ENCODE measurements at places on chromosomes 1 and 21.

DNA sequence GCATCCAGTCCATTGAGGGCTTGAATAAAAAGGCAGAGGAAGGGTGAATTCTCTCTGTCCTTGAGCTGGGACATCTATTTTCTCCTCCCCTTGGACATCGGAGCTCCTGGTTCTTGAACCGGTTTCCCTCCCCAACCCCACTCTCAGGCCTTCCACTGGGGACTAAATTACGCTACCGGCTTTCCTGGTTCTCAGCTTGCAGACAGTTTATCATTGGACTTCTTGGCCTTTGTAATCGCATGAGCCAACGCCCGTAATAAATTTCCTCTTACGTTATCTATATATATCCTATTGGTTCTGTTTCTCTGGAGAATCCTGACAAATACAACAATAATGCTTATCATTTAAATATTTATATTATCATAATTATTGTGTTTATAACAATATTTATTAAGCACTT is 20.4 kb upstream of the COL9A2 start:
- DNase-seq: no peak

GRCh38 chr1:235946571-235946981 is 79.9 kb upstream of the LYST start:
- no peak for DNase-seq

DNA sequence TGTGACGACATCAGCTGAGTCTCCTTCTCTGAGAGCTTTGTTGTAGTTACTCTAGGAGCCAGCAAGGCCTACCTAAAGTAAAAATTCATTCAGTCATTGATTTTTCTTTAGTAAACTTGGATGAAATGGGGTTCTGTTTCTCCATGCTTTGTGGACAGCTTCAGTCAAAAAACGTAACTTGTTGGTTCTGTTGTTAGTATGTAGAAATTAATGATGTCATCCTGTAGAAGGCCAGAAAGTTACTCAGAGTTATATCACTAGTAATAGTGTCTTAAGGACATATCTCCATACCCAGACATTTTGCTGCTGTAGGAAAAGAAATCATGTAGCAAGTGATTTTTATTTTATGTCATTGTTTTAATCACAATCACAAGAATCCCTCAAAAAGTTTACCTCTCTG is 43.0 kb downstream of the KDM1A start:
- no peak for DNase-seq

- DNase-seq: no peak
Observed at GRCh38 chr1:101781201-101781831, 215.4 kb downstream of the OLFM3 start.

DNA sequence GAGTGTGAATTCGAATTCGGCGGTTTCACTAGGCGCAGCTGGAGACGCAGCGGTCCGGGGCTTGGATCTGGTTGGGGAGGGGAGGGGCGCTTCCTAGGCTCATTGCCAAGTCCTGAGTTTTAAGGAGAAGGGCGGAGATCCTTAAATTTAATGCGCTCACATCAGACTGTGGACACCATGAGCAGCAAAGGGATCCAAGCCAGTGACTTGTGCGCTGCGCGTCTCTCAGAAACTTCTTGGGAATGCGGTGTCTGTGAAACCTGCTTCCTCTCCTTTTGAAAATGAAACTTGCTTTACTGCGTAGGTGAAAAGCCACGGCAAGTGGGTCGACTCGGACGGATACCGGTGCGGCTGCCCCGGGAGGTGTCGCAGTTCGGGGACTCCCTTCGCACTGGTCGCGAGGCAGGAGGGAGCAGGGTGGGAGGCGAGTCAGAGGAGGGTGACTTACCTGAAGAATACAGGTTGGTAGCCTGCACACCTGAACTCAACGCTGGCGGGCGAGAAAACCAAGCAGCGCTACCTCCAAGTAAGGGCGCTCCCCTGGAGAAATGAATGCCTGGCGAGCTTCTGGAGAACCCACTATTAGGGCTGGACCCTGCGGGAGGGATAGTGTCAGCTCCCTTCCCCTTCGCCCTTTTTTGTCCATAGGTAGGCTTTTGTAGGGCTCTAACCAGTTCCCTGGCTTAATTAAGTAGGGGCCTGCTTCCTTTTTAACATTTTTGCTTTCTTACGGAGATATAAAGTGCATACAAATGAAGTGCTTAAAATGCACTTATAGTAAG is 992 bp downstream of the TENT5C start:
- peak; percentile 38 for DNase-seq

DNA sequence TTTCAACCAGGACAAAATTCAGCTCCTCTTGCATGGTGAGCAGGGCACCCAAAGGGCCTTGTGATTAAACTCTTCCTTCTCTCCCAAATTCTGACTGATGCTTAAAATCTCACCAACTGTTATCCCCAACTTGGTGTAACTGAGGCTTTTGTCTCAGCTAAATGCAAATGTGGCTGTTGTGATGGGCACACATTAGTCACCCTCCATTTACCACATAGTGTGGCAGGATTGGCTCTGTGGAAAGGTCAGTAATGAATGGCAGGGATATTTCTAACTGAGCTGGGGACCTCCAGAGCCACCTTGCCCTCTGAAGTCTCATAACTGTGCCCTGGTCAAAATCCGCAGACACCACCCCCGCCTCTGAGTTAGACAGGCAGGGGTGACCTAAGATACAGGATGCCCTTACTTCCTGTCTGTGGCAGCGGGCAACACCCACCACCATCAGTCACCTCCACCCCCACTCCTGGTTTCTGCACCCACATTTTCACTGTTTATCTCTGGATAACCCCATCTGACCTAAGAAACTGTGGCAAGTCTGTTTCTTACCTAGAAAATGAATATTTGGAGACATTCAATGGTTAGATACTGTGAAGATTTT is 25.4 kb upstream of the RGS16 start:
- peak; percentile 39 for DNase-seq

DNA sequence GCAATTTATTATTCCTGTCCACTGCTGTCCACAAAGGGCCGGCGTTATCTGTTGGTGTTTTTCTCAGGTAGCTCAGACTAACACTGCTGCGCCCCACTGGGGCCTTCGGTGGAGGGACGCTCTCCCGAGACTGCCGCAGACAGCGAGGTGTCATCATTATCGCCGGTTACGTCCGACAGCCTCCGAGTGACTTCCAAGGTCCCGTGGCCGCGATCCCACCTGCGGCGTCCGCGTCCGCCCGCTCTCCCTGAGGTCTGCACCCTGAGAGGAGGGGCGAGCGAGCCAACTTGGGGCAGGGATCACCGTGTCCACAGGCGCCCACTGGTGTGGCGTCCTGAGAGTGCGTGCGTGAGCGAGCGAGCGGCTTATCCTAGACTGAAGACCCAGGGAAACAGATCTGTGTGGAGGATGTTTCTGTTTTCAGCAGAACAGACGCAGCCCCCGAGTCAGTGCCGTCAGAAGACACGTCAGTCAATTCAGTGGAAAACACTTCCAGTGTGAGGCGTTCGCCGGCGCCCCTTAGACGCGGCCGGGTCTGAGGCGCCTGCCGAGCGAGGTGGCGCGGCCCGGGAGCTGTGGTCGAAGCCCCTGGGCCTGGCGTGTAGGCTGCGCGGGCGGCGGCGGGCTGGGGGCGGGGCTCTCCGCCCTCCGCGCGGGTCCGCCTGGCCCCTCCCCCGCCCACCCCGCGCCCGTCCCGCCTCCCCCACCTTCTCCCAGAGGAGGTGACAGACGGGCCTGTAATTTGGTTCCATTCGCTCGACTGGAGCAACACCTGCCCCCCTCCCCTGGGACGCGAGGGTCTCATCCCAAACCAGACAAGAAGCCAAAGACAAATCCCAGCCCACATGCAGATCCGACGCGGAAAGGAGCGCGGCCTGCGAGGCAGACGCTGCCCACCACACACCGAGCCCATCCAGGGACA is 12.6 kb downstream of the NHLH2 start:
- DNase-seq: no peak

GRCh38 chr1:3038113-3038551 is 16.9 kb downstream of the ACTRT2 start:
- no peak for DNase-seq

- DNase-seq: no peak
Observed at GRCh38 chr1:41572224-41572623, 87.7 kb upstream of the EDN2 start.

DNA sequence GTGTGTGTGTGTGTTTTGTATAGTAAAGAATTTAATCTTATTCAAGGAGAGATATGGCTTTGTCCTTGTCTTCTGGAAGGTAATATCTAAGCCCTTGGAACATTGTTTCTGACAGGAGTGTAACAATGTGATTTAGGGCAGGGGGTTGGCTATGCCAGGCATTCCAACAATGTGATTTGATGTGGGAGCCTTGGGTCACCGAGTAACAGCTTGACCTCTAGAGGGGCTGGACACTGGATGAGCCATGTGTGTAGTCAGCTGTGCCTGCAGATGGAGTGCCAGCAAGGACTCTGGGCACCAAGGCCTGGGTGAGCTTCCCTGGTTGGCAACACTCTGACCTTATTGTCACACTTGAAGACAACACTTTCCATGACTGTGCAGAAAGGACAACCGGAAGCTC is 336.1 kb upstream of the ZP4 start:
- DNase-seq: no peak

DNA sequence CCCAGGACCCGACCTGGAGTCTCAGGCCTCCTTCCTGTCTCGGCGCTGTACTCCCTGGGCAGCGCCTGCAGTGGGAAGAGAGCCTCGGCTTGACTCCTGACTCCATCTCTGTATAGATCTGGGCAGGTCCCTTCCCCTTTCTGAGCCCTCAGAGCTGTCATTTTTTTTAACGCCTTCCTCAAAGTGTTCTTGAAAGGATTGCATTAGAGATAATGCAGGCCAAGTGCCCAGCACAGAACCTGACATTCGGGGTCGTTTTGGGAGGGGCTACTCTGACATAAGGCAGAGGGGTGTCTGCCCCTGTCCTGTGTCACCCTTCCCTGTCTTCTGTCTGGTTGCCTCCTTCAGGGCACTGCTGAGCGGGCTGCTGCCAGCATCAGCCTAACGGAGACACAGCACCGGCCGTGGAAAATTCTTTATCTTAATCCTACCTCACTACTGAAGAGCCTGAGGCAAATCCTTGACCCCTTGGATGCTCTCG is 271.6 kb downstream of the TRABD2B start:
- DNase-seq: no peak

DNA sequence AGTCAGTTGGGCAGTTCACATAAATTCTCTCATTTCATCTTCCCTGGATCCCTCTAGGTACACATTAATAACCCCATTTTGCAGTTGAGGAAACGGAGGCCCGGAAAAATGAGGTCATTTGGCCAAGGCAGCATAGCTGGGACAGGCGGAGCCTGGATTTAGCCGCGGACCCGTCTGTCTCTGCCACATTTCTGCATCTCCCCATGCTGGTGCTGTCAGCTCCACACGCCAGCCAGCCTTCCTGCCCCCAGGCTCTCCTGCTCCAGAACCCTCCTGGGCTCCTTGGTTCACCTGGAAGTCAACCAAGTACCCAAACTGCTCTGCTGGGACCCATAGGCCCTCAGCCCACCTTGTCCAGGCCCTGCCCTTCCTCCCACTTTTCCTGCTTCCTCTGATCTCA is 7.6 kb downstream of the FOXO6 start:
- no peak for DNase-seq

DNA sequence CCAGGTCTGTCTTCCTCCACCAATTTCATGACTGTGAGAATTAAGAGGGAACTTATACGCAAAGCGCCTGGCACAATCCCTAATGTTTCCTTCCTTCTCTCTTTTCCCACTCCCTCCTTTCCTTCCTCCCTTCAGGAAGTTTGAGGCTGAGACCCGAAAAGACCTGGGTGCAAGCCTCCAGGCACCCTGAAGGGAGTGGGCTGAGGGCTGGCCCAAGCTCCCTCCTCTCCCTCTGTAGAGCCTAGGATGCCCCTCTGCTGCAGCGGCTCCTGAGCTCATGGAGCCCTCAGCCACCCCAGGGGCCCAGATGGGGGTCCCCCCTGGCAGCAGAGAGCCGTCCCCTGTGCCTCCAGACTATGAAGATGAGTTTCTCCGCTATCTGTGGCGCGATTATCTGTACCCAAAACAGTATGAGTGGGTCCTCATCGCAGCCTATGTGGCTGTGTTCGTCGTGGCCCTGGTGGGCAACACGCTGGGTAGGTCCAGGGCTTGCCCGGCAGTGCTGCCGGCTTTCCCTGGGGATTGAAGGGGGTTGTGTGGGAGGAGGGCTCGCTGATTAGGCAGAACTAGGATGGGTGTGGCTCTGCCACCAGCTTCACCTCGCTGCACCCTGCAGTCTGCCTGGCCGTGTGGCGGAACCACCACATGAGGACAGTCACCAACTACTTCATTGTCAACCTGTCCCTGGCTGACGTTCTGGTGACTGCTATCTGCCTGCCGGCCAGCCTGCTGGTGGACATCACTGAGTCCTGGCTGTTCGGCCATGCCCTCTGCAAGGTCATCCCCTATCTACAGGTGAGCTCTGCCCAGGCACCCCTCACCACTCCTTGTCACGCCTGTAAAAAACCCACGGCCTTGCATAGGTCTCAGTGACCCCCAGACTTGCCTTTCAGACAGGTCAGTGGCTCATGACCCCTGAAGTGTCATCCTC is 1.7 kb downstream of the HCRTR1 start:
- no peak for DNase-seq

- DNase-seq: no peak
Observed at GRCh38 chr1:40899230-40899870, 37.2 kb upstream of the CITED4 start.

DNA sequence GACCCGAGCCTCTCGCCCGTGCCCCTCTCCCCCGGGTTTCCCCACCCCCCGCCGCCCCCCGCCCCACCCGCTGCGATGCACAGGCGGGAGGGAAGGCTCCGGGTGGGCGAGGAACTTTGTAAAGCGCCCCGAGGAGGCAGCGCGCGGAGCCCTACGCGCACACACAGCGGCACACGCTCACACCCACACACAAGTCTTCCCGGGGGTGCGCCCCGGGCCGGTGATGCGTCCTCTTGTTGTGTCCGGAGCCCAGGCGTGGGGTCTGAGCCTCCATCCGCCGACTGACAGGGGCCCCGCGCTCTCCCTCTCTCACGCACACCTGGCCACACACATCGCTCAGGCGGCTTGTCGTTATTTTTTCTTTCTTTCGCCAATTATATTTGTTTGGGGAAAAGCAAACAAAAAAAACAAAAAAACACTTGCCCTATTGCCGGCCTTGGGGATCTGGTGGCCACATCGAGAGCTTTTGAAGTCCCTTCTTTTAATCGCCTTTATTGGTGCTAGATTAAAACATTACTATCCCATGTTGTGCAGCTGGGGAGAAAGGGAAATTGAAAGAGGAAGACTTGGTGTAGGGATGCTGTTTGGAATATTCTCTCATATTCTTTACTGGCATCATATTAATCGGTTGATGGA is 770 bp downstream of the NTNG1 start:
- no peak for DNase-seq

DNA sequence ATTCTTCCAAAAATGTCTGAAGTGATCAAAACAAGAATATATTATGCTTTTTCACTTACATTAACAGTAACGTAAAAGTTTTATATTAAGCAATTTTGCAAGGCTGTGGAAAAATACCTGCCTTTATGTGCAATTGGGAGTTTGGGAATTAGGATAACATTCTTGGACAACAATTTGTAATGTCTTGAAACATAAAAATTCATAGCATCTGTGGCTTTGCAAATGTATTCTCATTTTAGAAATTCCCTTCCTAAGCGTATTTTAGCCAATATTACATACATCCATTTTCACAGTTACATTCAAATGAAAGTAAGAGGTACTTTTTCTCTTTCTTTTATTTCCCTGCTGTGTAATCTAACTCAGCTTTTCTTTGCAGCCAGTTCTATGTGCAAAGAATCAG is 13.4 kb upstream of the CFH start:
- no peak for DNase-seq

GRCh38 chr21:46188226-46189212 is 4.3 kb upstream of the SPATC1L start:
- no peak for DNase-seq

Data from activated CD8-positive, alpha-beta memory T cell treated with anti-CD3 and anti-CD28 coated beads for 48 hours (primary cell).